Natural killer cell (primary cell): ENCODE measurements at places on chromosomes 1 and 21. TPM values are rescaled to one million over a fixed set of nuclear protein-coding genes. Genes with fewer than 3 reads are reported as not detected.

DNA sequence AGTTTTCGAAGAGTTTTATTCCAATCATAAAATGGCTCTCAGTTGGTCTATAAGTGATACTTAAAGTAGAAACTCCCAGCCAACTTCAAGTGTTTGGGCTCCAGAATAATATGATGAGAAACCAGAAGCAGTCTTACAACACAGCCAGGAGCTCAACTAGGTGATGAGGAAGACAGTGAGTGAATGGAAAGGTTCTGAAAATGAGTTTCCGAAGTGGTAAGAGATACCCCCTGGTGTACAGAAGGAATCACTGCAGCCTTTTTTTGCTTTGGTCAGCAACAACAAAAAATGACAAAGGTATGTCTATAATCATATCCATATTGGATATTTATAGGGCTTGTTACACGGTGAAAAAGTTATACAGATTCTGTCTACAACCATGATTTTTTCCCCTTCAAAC is 16.5 kb downstream of the KRTAP19-1 start:
- no peak for DNase-seq

DNA sequence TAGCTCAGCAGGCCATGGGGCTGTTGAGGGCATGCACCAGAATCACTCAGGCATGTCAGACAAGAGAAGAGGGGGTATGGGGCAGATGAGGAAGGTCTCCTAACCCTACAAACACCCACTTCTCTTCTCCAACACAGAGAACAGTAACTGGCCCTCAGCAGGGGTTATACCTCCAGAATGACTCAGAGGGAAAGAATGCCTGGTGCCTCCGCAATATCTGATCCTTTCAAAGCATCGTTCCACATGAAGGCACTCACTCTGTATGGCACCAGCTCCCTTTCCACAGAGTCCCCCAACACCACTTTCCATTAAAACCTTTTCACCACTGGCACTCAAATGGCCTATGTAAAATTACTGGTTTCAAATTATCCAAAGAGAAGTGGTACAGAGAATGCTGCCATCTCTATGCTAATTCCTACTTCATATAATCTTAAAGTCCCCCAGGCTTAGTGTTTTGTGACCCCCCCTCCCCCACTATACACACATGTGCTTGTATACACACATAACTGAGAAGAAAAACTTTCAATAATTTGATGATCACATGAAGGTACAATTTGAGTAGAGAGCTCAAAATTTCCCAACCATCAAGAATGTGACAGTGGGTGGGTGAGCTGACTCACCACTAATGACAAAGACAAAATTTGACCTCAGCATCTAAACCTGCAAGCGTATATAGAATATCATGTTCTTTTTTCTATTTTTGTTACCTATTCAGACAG is 91.5 kb downstream of the SIPA1L2 start:
- DNase-seq = no peak

DNA sequence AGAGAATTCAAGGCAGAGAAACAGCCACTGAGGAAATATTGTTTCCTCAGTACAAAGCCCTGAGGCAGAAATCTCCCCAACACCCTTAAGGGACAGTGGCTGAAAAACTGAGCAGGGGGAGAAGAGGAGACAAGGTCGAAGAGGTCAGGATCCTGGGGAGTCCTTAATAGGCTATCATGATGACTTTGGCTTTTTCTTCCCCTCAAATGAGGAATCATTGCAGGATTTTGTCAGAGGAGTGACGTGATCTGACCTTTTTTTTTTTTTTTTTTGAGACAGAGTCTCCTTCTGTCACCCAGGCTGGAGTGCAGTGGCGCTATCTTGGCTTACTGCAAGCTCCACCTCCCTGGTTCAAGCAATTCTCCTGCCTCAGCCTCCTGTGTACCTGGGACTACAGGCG is 10.2 kb downstream of the MAP7D1 start:
- DNase-seq = no peak

DNA sequence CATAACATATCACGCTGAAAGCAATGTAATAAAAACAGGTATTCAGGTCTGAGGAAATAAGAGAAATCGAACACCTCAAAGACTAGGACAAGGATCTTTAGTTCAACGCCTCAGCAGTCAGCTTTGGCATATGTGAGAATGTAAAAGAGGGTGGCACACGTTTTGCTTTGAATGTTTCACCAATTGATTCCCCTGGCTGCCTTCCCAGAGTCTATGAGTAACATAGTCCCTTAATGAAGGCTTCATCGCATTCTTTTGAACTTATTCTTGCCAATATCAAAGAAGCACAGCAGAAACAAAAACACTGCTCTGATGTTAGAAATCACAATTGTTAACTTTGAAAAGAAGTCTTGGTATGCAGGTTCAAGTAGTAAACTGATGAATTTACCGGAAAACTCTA is 764.8 kb downstream of the ADGRL2 start:
- no peak for DNase-seq

DNA sequence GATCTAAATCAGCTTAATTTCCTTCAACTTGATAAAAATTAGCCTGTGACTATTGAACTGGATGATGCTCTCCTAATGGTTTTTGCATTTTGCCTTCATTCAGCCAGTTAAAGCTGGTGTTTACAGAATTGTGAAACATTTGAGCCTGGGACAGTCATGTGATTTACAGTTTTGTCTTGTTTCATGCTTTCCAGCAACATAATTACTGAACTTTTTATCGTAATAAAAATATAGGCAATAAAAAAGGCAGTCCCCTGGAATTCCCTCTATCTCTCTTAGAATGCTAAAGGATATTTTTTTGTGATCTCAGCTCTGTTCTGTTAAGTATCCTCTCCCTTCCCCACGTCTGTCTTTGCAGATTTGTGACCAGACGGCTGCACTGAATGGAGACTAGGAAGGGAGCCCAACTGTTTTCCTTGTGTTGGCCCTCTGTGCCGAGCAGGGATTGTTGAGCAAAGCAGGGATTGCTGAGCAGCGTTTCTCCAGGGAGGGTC is 70.3 kb upstream of the RGL1 start:
- no peak for DNase-seq

DNA sequence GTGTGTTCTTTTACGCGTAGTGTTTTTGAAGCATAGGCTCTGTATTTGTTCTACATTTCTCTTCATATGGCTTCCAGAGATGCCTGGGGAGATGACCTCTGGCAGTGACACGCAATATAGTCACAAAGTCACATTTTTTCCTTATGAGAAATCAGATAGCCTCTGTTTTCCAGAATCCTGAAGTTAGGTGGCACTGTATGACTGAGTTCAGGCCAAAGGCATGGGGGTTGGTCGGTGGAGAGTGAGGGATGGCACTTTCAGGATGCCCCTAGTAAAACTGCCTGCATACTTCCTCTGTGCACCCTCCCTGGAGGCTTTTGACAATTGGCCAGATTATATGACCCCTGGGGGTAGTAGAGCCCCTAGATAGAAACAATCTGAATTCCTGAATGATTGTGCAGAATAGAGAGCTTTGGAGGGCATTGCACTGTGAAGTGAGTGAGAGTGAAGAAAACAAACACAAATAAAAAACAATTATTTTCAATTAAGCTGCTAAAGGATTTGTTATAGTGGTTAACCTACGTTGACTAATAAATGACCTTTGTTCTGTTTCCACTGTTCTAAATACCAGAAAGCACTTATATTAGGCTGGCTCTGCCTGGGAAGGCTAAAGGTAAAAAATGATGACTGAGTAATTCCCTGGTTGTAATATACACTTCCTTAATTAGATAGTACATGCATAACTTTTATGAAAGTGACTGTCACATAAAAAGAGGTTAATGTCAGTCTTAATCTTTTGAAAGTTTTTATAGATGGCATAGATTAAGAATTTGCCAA is 1660.8 kb downstream of the PLA2G4A start:
- DNase-seq = no peak

DNA sequence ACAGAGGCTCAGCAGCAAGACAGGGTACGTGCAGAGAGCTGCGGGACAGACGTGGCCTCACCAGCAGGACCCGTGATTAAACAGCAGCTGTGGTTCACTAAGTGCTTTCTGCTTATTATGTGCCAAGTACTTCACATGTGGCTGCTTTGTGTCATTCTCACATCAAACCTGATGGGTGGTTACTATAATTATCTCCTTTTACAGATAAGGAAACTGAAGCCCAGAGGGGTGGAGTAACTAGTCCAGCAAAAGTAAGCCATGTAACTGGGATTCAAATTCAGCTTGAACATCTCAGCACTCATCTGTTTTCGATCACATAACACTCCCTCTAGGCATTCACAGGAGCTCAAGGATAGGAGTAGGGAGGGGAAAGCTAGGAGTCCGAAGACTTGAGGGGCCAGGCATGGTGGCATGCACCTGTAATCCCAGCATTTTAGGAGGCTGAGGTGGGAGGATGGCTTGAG is 50.8 kb upstream of the CLIC4 start:
- peak; percentile 12 for DNase-seq

DNA sequence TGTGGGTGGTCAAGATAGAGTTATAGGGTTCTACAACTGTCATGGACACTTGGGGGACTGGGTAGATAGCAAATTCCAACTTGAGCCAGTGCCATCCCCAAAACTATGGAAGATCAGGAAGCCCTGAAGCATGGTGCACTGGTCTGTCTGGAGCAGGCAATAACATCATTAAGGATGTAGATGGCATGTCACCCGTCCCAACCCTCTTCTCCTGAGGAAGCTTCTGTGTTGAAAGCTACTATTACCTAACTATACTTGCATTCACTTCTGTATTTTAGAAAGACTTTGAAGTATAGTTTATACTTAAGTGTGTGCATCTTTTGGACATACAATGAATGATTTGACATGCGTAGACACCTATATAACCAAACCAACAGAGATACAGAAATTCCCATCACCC is 32.9 kb downstream of the RABIF start:
- no peak for DNase-seq

DNA sequence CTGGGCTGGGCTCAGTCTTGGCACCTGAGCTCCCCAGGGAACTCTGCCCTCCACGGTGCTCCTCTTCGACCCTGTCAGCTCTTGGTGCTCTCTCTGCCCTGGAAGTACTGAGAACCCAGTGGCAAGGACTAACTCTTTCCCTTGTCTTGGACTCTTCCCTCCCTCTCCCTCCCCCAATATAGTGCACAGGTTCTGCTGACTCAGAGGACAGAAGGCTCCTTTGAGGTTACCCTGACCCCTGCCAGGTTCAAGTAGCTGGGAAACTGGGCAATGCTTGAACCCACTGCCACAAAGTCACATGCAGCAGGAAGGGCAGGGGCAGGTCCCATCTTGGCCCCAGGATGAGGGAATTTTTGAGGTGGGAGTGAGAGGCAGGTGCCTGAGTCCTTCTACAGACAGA is 20.3 kb downstream of the KCNQ4 start:
- no peak for DNase-seq

DNA sequence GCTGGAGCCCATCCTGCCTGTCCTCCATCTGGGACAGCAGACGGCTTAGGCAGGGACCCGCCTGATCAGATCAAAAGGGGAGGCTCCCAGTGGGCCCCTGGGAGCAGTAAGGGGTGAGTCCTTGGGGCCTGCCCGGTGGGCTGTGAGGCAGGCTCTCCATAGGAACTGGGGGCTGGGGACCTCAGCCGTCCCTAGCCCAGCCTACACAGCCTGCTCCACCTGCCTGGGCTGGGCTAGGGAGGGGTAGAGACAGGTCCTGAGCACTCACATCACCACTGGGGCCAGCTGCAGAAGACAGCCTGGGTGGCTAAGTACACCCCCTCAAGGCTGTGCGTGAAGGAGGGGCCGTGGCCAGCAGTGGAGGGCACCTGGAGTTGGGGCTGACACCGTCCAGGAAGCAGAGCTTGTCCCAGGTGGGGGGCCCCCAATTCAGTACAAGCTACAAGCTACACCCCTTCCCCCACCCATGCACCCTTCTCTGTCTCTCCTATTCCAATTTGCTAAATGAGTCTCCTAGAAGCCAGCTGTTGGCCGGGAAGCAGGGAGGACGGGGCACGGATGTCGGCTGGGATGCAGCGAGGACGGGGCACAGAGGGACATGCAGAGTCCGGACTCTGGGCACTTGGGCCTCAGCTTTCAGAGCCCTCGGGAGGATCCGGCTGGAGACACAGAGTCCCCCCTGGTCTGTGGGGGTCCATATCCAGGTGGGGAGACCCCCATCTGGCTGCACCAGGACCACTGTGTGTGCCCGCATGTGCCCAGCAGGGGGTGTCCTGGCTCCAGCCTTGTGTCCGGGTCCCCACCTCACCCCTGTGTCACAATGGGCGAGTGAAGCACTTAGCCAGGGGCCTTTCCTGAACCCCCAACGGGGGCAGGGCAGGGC is 1.7 kb downstream of the ISG15 start:
- peak; percentile 39 for DNase-seq

- no peak for DNase-seq
Observed at GRCh38 chr1:53280496-53280895, 42.2 kb upstream of the MAGOH start.

- DNase-seq = no peak
Observed at GRCh38 chr1:219020386-219020785, 153.3 kb upstream of the LYPLAL1 start.

GRCh38 chr1:23463286-23463685 is 20.7 kb downstream of the ASAP3 start:
- DNase-seq = no peak

DNA sequence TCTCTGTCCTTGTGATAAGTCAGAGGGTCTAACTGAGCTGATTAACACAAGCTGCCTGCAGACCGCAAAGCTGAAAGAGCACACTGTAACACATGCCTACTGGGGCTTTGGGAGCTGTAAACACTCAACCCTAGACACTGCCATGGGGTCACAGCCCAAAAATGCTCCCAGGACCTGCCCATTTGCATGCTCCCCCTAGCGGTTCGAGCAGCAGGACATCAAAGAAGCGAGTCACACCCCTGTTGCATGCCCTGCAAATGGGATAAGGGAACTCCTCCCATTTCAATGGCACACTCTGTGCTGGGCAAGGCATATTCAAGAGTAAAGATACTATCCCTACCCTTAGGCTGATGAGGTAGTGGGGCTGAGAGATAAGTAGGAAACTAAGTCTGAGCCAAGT is 22.8 kb downstream of the LCE3E start:
- DNase-seq = no peak

DNA sequence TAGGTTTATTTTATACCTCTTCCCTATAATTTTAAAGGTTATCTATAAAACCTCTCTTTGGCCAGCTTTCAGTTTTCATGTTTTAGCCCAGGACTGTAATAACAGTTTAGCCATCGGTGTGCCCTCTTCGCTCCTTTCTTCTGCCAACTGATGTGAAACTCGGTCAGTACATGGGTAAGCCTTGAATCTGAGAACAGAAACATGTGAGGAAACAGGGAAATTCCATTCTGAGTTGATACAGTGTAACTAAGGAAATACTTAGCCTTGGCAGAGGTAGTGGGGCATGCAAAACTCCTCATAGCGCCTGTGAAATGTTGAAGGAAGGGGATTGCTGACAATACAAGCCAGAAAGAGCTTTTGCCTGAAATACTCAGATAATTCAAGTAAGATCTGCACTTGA is 465.2 kb downstream of the NCAM2 start:
- DNase-seq = no peak

GRCh38 chr1:31072304-31072746 is 6.8 kb upstream of the PUM1 start:
- DNase-seq = no peak

- DNase-seq = no peak
Observed at GRCh38 chr1:232509570-232509969, 120.4 kb downstream of the SIPA1L2 start.

The SMIM11 gene
- 16.3 TPM for total RNA-seq

The CLDN19 gene
- not detected for total RNA-seq

The GOLT1A gene
- not detected for total RNA-seq

The NUF2 gene
- total RNA-seq = 5.6 TPM

The GJB4 gene
- not detected for total RNA-seq

The PDZK1IP1 gene
- total RNA-seq = 0.54 TPM

The FCGR3A gene
- total RNA-seq = 848 TPM

The NEGR1 gene
- 0.55 TPM for total RNA-seq

The CLDN17 gene
- total RNA-seq = not detected

The PRMT6 gene
- 6.4 TPM for total RNA-seq

The DNM3 gene
- 2.5 TPM for total RNA-seq

The ARHGEF10L gene
- 0.70 TPM for total RNA-seq

The OR2W3 gene
- 0.65 TPM for total RNA-seq

The VANGL1 gene
- total RNA-seq = 6.4 TPM

The TLCD4 gene
- total RNA-seq = 0.49 TPM
